ENCODE measurements at places on chromosomes 4 and X.

DNA sequence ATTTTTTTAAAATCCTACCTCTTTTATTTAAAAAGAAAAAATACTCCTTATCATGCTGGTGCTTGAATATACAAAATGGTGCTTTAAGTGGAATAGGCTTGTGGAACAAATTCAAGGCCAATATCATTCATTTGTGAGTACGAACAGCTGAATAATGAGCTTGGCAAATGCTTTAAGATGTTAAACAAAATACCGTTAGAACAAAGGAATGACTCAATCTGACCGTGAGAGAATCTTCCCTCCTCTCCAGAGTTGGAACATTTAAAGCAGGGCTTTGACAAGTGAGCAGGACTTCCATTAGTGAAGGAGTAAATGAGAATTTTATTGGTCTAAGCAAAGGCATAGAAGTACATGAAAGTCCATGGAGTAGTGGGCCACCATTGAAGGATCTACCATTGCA is 74.5 kb downstream of the DCLK2 start:
- no peak for DNase-seq

DNA sequence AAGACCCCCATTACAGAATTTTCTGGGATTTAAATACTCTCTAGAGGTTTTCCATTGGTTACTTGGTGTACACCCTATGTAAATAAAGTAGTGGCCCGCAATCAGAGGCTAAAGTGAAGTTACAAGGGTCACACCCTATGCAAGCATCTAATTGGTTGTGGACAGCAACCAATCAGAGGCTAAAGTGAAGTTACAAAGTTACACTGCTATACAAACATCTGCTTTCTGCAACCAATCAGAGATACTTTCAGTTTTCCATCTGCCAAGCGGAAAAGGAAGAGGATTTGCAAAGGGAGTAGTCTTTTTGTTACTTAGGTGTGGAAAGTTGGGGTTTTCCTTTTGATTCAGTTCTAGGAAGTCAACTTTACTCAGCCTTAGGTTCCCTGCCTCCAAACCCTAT is 2.0 kb upstream of the ATRX start:
- no peak for DNase-seq

GRCh38 chr4:159444678-159445077 is 341.8 kb downstream of the RAPGEF2 start:
- DNase-seq = no peak

DNA sequence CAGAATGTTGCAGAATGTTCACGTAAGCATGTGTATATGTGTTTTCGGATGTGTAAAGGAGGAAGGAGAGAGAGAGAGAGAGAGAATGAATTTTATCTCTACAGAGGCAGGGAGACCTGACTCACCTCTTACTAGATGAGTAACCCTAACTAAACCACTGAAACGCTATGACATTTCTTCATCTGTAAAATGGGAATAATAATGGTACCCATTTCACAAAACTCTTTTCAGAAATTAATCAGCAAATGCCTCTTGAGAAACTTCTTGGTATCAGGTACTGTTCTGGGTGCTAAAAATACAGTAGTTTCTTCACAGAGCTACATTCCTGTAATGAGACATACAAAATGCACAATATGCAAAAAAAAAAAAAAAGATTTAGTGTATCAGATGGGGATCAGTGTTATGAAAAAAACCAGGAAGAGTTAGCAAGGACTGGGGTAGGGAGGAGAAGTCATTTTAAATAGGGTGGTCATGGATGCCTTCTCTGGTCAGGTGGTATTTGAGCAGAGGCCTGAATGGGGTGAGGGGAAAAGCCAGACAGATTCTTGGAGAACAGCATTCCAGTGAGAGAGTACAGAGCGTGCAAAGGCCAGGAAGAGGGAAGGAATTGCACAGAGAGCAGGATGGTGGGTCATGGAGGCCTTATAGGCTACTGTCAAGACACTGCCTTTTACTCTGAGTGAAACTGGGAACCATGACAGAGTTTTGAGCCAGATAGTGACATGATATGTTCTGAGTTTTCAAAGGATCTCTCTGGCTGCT is 84.9 kb upstream of the SPANXB1 start:
- DNase-seq = no peak

GRCh38 chr4:118774321-118774720 is 61.6 kb downstream of the SEC24D start:
- no peak for DNase-seq

DNA sequence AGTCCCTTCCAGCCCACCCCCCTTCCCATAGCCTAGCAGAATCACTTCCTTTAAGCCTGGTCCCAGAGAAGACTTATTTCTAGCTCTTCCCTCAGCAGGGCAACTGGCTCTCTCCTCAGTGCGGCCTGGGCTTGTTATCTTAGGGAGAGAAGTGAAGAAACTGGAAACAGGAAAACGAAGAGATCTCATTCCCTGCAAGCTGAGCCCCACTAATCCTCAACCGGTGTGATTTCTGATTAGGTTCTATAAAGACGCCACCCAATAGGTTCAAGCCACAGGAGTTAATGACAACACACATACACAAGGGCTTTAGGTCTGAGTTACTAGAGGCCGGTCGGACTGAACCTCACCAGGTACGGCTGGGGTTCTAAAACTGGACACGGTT is 3.2 kb downstream of the GSX2 start:
- no peak for DNase-seq

DNA sequence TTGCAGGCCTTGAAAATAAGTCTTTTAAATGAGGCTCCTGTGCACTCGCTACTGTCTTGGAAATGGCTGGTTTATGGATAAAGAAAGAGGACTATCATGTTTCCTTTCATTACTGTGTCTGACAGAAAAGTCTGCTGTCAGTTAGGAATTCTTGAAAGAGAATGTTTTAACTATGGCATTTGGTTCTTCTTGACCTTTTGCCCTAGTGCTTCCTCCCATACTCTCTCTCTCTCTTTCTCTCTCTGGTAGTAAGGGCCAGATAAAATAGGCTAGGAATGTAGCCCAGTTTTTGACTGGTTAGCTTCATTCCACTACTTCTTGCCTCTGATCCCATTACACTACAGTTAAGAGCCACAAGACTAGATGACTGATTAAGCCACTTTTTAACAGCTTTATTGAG is 29.8 kb downstream of the YY2 start:
- no peak for DNase-seq

- DNase-seq = no peak
Measured at GRCh38 chrX:13029887-13030771, 14.3 kb downstream of the FAM9C start.

GRCh38 chr4:6988016-6988715 is 55.0 kb upstream of the TADA2B start:
- DNase-seq = no peak

DNA sequence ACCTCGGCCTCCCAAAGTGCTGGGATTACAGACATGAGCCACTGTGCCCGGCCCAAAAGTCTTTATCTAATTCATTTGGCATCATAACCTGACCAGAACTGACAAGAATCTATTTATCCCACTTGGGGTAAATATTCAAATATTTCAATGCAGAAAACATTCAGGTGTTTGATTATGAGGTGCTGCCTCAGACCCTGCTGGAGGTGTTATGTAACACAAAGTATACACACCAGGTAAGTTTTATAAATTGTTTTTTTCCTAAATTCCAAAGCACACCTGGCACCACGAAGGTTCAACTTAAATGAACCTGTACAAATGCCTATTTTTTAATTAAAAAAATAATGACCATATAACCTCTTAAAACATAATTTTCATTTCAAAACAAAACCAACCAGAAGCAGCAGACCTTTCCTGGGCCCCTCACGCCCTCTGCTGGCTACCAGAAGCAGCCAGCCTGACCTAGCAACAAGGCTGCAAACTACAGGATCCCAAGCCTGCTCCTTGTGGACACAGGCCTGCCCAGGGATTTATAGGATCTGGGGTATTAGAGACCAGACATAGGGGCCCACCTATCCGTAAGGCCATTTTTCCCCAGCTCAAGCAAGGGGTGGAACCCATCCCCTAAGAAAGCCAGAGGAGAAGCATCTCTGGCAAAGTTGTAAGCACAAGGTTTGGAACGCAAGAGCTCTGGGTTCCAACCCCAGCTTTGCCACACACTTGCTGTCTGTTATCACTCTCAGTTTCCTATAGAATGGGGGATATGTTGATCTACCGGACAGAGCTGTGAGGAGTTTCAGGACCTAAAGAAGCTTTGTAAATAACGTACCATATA is 11.7 kb downstream of the OTUD5 start:
- DNase-seq = peak; percentile 30

DNA sequence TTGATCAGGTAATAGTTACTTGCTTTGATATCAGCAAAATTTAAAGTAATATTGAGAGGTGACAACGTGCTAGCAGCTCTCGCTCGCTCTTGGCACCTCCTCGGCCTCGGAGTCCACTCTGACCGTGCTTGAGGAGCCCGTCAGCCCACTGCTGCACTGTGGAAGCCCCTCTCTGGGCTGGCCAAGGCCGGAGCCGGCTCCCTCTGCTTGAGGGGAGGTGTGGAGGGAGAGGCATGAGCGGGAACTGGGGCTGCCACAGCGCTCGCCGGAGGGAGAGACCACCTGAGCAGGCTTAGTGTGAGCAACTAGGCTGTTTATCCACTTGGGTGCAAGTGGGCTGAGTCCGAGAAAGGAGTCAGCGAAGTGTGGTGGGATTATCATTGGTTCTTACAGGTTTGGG is 455.7 kb upstream of the PCDH7 start:
- no peak for DNase-seq

DNA sequence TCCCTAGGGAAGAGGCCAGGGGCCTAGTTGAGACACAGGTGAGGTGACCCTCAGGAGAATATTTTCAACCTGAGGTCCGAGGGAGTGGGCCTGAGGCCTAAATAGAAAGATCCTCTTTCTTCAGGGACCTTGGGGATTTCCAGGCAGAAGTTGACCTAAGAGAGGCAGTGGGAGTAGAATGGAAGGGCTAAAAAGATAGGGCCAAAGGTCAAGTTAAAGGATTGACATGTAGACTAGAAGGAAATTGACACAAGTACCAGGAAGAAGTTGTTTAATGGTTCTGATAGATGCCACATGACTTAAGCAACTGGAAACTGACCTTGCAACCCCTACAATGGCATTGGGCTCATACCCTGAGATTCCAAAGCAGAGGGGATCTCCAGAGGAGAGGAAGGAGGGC is 76.9 kb downstream of the SHROOM3 start:
- no peak for DNase-seq

DNA sequence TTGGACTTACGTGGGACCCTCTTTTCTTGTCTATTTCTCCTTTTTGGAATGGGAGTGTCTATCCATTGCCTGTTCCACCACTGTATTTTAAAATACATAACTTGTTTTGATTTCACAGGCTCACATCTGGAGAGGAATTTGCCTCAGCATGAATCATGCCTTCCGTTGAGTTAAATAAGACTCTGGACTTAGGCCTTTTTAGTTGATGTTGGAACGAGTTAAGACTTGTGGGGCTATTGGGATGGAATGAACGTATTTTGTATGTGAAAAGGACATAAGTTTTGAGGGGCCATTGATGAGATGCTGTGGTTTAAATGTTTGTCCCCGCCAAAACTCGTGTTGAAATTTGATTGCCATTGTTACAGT is 66.2 kb downstream of the BEX3 start:
- DNase-seq = no peak

DNA sequence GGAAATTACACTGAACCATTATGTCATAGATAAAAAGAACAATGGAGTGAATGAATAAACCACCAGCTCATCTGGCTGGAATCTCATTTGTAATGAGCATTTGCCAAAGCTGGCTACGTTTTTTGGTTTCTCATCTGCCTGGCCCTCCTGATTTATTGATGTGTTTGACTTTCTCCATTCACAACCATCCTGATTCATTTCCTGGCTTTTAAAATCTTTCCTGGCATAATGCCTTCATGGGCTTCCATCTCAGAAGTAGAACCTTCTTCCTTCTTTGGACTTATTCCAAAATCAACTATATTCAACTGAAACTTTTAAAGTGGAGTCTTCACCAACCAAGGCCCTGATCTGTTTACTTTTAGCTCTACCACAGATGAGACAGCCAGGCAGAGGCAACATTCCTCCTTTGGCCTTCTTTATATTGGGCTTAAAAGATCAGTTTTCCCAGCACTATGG is 36.0 kb upstream of the ARSJ start:
- DNase-seq = no peak

DNA sequence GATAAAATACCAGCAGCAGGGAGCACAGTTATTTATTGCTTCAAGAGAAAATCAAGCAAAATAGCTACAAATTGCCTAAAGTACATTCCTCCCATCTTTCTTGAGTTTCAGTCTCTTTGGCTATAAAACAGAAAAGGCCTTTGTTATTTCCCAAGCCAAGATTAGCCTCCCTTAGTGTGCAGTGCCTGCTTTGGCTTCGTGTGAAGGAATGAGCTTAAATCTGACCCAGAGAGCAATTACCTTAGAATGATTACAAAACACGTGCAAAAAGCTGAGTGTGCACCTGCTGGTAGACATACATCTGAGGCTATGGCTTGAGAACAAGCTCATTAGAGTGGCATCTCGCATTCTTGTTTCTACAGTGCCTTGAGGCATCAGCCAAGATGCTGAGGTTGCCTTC is 250.8 kb downstream of the C4orf33 start:
- DNase-seq = no peak

GRCh38 chr4:139988863-139989765 is 164.9 kb downstream of the MAML3 start:
- no peak for DNase-seq

All from T-helper 17 cell (primary cell).